ENCODE measurements at places on chromosomes 5 and 9.

DNA sequence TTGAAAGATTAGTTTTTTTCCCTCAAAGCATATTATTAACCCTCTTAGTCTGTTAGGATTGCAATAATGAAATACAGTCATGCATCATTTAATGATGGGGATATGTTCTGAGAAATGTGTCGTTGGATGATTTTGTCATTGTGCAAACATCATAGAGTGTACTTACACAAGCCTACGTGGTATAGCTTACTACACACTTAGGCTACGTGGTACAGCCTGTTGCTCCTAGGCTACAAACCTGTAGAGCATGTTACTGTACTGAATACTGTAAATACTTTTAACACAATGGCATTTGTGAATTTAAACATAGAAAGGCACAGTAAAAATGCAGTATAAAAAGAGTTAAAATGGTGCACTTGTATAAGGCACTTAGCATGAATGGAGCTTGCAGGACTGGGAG, 132.7 kb downstream of the PDE8B start:
- no peak for DNase-seq

DNA sequence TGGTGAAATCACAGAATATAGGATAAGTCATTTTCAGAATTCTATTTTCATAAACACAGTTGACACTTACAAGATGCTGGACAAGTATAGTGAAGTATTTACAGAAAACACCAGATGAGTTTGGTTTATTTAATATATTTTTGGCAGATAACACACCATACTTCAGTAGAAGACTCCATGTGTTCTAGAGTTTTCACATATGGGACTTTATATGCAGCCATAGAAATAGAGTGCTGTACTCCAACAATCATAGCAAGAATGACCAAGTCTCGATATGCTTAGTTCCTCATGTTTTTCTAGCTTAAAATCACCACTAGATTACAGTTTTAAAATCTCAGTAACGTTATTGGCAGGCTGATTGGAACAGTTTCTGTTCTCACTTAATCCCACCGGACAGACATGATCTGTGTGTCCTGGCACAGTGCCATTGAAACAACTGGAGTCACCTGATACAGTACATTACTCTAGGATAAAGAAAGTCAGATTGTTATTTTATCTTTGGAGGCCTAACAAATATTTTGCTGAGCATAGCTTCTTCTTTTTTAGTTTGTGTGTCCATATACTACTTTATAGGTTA, 45.8 kb upstream of the ERBIN start:
- peak; percentile 59 for DNase-seq

GRCh38 chr5:176550275-176550831, 1.2 kb downstream of the CDHR2 start:
- DNase-seq = no peak

DNA sequence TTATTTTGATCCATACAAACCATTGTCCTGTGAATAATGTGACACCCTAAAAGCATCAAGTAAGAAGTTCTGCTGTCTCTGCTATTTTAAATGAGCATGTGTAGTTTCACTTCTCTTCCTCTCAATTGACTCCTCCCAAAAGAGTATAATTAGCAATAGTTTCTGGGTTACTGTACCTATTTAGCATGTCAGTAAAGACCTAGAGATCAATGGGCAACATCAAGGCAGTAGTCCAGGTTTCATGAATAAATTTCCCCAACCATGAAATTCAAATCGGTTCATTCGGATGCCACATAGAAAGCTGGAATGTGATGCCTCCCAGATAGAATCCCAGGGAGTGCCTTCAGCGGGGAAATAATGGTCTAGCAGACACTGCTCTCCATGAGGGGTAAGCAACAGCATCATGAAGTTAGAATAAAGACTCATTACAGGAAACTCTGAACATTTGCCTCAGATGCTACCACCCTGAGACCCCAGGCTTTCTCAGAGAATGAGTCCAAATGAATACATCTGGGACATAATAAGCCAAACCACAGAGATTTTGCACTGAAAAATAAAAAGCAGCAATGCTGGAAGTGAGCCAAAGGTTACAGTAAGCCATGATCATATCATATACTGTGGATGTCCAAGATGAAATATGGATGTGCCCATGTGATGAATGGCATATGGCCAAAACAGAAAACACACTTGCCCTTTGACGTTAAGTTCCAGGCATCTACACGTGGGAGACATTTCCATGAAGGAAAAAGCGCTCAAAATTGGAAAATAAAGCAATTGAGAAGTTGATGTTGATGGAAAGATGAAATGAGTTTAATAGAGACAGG, 1107.0 kb upstream of the SEMA6A start:
- no peak for DNase-seq

- no peak for DNase-seq
Measured at GRCh38 chr5:72180925-72181324, 73.7 kb downstream of the MAP1B start.

GRCh38 chr5:32443145-32443540, 1.4 kb downstream of the ZFR start:
- no peak for DNase-seq

DNA sequence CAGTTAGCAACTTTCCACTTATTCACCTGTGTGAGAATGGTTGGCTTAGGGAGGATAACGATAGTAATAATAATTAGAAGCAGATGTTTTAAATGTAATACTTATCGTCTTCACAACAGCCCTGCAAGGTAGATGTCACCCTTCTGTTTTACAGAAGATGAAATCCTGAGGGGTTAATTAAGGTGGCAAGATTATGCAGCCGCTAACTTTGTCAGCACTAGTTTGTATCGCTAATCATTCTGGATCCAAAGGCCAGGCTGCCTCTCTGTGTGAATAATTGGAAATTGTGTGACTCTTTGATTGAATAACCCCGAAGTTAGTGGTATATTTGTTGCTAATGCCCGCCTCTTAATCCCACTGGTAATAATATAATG, 635 bp downstream of the IFT74 start:
- no peak for DNase-seq

DNA sequence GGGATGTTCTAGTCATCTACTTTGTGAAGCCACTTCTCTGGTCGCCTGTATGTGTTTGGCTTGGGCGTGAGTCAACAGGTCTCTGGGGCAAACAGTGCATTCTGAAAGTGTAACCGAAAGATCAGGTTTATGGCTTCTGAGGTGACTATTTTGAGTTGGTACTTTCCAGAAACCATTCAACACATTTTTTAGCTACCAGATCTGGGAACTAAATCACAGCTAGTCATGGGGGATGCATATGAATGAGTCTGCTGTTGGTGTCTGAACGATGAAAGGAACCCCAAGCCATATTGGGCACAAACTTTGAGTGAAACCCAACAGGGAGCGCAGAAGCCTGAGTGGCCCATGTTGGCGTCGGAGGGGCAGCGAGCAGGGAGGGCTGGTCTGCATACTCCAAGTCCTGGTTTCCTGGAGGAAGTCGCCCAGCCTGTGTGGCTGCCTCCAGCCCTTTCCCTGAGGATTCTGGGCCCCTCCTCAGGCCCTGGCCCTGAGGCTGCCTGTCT, 35.3 kb downstream of the UBE2QL1 start:
- no peak for DNase-seq

- DNase-seq = no peak
Measured at GRCh38 chr9:113775749-113776148, 100.4 kb upstream of the ZNF618 start.

DNA sequence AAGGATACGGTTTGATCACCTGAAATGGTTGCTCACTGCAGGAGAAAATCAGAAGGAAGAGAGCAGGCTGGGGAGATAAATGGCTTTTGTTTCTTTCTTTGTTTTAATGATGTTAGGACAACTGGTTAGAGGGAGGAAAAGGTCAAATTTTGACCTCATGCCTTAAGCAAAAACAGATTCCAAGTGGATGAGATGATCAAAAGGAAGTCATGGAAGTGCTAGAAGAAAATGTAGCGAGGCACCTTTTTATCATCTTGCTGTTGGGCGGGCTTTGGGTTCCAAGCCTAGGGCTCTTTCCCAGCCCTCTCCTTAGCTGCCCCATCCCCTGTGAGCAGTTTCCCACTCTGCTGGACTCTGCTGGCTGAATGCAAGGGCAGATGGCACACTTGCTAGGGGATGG, 127.9 kb downstream of the ADAMTS2 start:
- no peak for DNase-seq

- no peak for DNase-seq
Measured at GRCh38 chr5:137217599-137218200, 281.4 kb downstream of the SPOCK1 start.
